Stimulated activated CD4-positive, alpha-beta T cell treated with anti-CD3 and anti-CD28 coated beads, Interleukin-1b, Interleukin-23, amount 100 ng/mL, for 1 hour (primary cell): ENCODE measurements at places on chromosomes 16 and 17.

- DNase-seq: no peak
Observed at GRCh38 chr17:56489980-56490379, 103.5 kb upstream of the NOG start.

DNA sequence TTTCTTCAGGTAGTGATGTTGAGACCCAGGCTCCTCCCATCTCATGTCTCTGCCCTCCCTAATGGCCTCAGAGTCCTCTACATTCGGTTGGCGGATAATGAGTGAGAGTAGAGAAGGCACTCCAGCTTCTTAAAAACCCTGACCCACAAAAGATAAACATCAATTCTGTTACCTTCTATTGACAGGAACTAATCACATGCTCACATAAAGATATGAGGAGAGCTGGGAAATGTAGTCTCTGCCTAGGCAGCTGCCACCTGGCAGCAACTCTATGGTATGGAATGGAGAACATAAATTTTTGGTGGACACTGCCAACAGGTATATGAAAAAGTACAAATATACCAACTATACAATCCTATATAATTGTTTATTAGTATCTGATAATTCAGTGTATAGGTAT lies 110.7 kb upstream of the HLF start:
- DNase-seq: no peak

GRCh38 chr17:40063901-40064531 lies 1.3 kb downstream of the THRA start:
- no peak for DNase-seq

- DNase-seq: no peak
Observed at GRCh38 chr16:82814059-82814458, 187.3 kb downstream of the CDH13 start.

DNA sequence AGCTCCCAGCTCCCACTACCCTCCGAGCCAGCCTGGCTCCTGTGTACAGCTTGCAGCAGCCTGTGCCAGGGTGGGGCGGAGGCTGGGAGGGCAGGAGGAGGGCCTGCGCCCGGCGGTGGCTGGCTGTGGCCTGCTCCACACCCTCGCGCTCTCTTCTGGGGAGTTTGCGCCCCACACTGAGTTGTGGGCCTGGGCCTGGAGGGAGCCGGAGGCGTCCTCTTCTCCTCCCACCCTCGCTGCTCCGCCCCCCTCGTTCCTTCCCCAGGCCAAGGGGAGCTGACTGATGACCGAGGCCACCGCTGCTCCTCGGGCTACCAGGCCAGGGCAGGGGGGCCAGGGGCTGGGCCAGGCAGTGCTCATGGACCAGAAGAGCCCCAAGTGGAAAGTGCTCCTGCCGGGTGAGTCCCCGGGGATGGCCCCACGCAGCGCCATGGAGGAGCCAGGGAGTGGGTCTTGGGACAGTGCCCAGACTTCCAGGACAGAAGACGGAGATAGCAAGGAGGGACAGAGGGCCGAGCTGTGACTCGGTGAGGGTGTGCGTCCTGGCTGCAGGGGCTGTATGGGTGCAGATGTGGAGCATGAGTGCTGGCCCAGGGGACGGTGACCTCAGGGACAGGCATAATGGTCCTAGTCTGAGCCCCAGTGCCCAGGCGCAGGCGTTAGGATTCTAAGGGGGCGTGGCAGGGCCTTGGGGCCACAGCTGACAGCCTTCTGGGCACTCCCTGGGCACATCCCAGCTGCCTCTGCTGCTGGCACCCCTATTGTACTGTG lies 242.1 kb upstream of the GSE1 start:
- DNase-seq: no peak

GRCh38 chr17:6543079-6544010 lies 13.0 kb downstream of the PITPNM3 start:
- DNase-seq: no peak

DNA sequence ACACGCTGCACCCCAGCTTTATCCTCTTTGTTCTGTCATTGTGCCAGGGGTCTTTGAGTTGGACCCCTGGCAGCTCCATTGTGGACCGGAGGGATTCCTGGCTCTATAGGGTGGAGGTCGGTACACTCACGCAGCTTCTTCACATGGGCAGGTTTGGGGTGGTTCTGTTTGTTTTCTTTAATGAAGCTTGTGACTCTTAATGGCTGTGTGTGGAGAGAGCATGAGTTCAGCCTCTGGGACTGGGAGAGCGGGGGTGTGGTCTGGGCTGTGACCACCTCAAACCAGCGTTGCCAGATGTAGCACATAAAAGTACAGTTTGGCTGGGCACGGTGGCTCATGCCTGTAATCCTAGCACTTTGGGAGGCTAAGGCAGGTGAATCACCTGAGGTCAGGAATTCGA lies 21.2 kb upstream of the NAGLU start:
- no peak for DNase-seq

- DNase-seq: no peak
Observed at GRCh38 chr16:72844225-72844920, 203.6 kb downstream of the ZFHX3 start.

DNA sequence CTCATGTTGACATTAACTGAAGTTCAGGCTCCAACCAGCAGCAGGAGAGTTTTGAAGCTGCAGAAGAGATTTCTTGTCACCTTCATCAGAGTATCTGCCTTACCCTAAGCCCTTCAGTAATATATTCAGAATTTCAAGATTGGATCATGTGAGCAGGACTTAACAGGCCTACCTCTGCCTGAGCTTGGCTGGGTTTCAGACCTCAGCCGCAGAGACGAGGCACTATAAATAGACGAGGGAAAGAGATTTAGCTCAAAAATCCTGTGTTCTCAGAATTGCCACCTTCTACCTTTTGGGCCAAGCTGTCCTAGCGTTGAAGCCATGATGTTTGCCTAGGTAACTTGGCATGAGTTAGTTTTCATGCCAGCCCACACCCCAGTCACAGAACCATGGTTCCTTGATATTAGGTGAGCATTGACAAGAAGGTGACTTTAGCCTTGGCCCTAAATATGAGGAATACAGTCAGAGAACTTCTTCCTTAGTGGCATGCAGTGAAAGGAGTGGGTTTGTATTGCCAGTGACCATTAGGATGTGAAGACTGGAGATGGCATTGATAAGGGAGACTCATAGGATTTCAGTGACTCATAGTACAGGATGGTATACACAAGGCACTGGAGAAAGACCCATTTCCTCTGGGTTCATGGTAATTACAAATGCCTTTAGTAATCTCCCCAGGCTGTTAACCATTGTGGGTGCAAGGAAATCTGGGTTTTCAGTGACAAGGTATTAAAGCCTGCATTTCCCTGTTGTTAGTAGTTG lies 224.3 kb downstream of the MSI2 start:
- DNase-seq: no peak

DNA sequence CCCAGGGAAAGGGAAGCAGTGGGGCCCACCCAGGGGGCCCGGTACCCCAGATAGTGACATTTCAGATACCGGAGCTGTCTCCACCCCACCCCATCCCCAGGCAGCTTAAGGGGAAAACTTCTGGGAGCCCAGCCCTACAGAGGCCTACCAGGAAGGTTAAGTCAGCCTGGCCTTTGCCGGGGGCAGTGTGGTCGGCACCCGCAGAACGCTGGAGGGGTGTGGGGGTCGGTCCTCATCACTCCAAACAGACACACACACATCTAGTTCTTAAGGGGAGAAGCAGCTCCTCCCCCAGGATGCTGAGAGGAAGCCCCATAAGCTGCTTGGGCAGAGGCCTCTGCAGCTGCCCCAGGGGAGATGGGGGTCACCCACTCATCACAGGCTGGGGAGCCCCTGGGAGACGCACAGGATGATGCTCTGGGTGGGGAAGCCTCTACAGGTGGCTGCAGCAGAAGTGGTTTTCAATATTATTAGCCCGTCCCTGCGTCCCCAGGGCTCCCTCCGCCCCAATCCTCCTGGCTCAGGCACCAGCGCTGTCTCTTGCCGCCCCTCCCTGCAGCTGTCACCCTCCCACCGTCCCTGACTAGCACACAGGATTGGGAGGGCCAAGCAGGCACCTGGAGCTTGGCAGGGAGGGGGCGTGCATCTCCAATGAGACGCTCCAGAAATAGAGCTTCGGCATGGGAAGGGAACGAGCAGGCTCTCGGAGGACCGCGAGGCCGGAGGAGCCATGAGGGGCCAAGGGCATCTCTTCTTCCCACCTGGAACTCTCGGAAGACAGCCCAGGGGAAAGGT lies 1.4 kb upstream of the ABR start:
- DNase-seq: no peak

- DNase-seq: no peak
Observed at GRCh38 chr17:64774888-64775540, 112.9 kb upstream of the SMURF2 start.

GRCh38 chr16:55283812-55284717 lies 39.9 kb upstream of the IRX6 start:
- no peak for DNase-seq

- DNase-seq: no peak
Observed at GRCh38 chr17:17871913-17872312, 35.1 kb upstream of the SREBF1 start.

DNA sequence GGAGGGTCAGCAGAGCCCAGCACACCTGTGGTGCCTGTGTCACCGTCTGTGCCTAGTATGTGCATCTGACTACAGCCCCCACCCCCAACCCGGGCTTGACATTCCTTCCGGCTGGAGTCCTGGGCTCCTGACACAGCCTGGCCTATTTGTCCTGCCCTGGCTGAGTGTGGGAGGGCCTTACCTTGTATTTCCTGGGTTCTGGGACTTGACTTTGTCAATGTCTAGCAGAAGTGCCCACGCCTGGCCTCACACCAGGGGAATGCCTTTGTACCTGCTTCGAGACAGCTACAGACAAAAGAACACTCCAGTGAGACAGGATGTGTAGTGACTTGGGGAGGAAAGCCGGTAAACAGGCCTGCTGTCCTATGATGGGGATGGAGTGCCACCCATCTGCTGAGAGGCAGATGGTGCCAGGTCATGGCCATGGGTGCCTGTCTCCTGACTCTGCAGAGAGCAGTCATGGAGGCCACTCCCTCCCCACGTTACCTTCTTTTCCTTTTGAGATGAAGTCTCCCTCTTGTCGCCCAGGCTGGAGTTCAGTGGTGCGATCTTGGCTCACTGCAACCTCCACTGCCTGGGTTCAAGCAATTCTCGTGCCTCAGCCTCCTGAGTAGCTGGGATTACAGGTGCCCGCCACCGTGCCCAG lies 42.8 kb downstream of the TNFRSF13B start:
- no peak for DNase-seq

GRCh38 chr17:82870541-82870940 lies 30.7 kb upstream of the ZNF750 start:
- no peak for DNase-seq

GRCh38 chr17:74748529-74749278 lies at the start of gene NHERF1:
Gene NHERF1 (plus strand): TSS chr17:74748628. CDS start chr17:74748847, 219 bp downstream.
- DNase-seq: peak; percentile 92

DNA sequence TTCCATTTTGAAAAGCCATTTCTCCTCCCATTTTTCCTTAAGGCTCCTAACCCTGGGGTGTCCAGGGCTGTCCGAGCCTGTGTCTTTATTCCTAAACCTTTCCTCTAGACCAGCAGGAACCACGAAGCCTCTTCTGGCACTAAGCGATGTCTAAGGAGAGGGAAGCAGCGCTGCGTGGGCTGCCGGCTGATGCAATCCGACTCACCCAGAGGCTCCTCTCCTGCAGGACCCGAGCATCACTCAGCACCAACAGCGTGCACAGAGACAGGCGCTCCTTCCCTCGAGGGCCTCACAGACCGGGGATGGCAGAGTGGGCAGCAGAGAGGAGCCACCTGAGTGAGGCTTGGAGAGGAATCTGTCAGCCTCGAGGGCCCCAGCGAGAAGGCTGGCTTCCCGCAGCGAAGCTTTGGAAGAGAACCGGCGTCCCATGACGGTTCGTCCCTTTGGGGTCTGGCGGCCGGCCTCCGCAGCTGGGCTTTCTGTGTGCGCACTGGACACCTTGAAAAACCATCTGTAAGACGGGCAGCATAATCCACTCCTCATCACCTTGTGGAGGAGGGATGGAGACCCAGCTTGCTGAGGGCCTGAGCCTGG lies 174.3 kb downstream of the FOXL1 start:
- no peak for DNase-seq

- no peak for DNase-seq
Observed at GRCh38 chr17:50681263-50682200, 26.2 kb downstream of the ANKRD40 start.

GRCh38 chr16:50841081-50841886 lies 99.4 kb downstream of the CYLD start:
- DNase-seq: no peak

DNA sequence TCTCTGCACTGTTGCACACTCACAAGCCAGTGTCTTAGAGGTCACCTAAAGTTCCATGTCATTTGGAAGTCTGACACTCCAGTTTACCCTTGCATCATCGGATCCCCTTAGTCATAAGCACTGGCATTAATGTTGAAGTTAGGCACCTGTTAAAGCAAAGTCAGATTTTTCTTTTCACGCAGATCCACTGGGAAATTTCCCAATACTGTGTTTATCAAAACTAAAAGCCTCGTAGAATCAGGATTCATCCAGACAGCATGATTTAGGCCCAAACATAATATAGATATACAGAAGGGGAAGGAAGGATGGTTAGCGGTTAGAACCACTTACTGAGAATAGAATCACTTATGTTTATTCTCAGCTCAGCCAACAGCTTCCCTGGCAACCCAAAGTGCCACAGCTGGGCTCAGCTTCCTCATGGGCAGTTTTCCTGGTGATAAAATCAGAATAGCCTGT lies 30.1 kb upstream of the HAPSTR1 start:
- DNase-seq: no peak

- DNase-seq: no peak
Observed at GRCh38 chr17:17677299-17678040, 3.8 kb upstream of the RAI1 start.

- no peak for DNase-seq
Observed at GRCh38 chr17:44775838-44776621, 17.2 kb downstream of the ADAM11 start.

DNA sequence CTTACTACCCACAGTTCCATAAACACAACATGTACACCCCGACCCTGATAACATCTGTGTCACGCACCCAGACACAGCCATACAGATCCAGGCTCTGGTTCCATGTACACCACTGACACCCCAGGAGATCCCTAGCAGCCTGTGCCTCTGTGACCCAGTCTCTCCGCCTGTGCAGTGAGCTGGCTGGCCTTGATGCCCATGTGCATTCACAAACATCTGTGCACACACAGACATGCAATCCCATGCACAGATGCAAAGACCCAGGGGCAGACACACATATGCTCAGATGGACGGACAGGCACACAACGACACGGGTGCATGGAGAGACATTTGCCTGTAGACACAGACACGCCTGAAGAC lies 4.1 kb downstream of the CCDC102A start:
- DNase-seq: no peak

- no peak for DNase-seq
Observed at GRCh38 chr17:27207073-27207513, 86.8 kb upstream of the WSB1 start.

DNA sequence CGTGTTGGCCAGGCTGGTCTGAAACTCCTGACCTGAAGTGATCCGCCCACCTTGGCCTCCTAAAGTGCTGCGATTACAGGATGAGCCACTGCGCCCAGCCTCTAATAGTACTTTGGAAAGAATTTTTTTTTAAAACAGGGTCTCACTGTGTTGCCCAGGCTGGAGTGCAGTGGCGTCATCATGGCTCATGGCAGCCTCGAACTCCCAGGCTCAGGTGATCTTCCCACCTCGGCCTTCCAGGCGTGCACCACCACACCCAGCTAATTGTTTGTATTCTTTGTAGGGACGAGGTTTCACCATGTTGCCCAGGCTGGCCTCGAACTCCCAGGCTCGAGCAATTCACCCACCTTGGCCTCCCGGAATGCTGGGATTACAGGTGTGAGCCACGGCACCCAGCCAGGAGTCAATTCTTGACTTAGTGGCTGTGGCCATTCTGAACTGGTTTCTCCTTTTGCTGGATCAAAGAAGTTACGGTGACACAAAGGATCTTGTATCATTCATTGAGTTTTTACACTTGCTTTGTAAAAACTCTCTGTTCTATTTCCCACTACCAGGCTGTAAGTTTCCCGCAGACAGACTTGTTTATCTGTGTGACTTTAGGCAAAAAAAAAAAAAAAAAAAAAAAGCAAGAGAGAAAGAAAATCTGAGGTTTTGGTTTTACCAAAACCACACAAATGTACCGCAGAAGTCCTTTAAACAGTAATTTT lies 12.7 kb upstream of the COTL1 start:
- no peak for DNase-seq
